Endothelial cell of umbilical vein (primary cell): ENCODE measurements at places on chromosomes 4 and X. TPM values are rescaled to one million over a fixed set of nuclear protein-coding genes. Genes with fewer than 3 reads are reported as not detected.

DNA sequence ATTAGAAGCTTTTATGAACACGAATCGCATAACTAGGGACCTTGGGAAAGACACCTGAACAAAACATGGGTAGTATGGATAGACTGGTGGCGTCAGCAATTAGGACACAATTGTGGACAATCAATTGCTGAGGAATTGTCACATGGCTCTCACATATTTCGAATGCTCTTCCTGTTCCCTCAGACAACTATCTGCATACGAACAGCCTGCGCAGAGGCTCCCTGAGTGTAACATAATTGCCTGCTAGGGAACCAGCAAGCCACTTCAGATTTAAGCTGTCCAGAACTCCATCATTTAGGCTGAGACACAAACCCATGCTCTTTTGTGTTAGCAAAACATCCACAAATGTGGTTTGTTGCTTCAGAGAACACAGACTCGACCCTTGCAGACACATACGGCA lies 160.8 kb downstream of the MGST2 start:
- H3K4me3 ChIP-seq = no peak overlapping the region
- H3K27ac ChIP-seq = no peak overlapping the region
- H3K36me3 ChIP-seq = no peaks in the 10 kb centered on the region

GRCh38 chr4:177369372-177369771 lies 59.7 kb downstream of the NEIL3 start:
- no peak overlapping the region for H3K4me3 ChIP-seq
- no peak for DNase-seq
- no peaks in the 10 kb centered on the region for H3K4me1 ChIP-seq
- peaks cover 2% of the 10 kb centered on the region for H3K27me3 ChIP-seq
- no peaks in the 10 kb centered on the region for H3K36me3 ChIP-seq

DNA sequence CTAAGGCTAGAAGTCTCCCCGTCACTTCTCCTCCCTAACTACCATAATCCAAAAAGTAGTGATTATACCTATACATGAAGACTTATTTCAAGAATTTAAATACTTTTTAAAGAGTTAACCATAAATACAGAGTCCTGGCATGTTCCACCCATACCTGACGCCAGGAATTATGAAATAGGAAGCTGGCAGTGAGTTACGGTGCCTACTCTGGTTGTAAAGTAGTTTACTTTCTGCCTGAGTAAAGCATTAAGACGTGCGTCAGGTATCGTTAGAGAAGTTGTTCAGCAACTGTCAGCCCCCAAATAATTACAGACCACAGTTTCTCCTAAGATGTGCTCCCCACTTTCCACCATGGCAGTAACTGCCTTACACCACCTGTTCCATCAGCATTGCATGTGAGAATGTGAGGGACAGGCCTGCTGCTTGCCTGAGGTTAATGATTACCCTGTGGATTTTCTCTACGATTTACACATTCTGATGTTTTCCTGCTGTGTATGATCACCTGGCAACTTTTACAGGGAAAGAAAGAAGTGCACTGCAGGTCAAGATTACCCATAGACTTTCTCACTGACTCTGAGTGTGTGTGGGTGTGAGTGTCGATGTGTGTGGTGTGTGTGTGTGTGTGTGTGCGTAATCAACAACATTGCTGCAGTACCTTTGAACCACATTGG lies 92.3 kb upstream of the SLC7A11 start:
- H3K27ac ChIP-seq = no peak overlapping the region
- H3K27me3 ChIP-seq = no peaks in the 10 kb centered on the region
- no peaks in the 10 kb centered on the region for H3K4me1 ChIP-seq
- H3K4me3 ChIP-seq = no peak overlapping the region
- no peak for DNase-seq

GRCh38 chr4:76211769-76212708 lies 1.6 kb downstream of the SCARB2 start:
- H3K27me3 ChIP-seq = no peaks in the 10 kb centered on the region
- peaks cover 44% of the 10 kb centered on the region for H3K4me1 ChIP-seq
- H3K27ac ChIP-seq = no peak overlapping the region
- H3K4me3 ChIP-seq = peak overlapping the region; percentile 94
- no peaks in the 10 kb centered on the region for H3K36me3 ChIP-seq

DNA sequence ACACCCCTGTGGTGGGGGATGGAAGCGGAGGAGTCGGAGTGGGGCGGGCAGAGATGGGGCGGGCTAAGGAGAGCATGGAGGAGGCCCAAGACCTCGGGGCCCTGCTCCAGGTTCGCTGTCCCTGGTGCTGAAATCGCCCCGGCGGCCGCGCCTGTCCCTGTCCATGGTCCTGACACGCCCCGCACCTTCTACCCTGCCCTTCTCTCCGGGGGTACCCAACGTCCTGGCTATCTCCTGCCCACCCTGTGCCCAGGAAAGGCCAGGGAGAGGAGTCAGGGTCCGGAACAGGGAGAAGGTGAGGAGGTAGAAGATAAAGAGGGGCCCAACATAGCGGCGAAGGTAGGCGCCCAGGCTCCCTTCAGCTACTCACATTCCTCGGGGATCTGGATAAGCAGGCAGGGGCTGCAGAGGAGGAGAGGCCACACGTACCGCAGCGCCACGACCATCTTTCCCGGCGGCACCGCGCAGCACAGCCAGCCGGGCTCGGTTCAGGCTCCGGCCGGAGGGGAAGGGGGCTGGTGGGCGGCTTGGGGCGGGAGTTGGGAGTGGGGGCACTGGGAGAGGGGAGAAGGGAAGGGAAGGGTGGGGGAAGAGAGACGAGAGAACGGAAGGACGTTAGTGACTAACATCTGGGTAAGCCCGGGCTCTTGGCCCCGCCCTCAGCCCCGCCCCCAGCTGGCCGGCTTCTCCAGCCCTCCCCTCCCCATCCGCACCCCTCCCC lies 10.4 kb downstream of the L1CAM start:
- no peak overlapping the region for H3K4me3 ChIP-seq
- H3K36me3 ChIP-seq = no peaks in the 10 kb centered on the region
- H3K27me3 ChIP-seq = peaks cover 5% of the 10 kb centered on the region
- DNase-seq = peak; percentile 39

DNA sequence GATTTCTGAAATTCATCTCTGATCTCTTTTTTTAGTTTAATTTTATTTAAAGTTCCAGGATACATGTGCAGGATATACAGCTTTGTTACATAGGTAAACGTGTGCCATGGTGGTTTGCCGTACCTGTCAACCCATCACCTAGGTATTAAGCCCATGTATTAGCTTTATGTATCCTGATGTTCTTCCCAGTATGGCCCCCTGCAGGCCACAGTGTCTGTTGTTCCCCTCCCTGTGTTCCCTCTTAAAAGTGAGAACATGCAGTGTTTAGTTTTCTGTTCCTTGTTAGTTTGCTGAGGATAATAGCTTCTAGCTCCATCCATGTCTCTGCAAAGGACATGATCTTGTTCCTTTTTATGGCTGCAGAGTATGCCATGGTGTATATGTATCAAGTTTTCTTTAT lies 153.2 kb downstream of the RAPGEF2 start:
- H3K36me3 ChIP-seq = no peaks in the 10 kb centered on the region
- no peak overlapping the region for H3K4me3 ChIP-seq
- peaks cover 7% of the 10 kb centered on the region for H3K4me1 ChIP-seq
- DNase-seq = no peak

GRCh38 chrX:50635817-50636365 lies 165.3 kb upstream of the DGKK start:
- peaks cover 26% of the 10 kb centered on the region for H3K36me3 ChIP-seq
- no peak overlapping the region for H3K27ac ChIP-seq
- no peak overlapping the region for H3K4me3 ChIP-seq
- H3K27me3 ChIP-seq = no peaks in the 10 kb centered on the region
- DNase-seq = no peak
- H3K4me1 ChIP-seq = peaks cover 54% of the 10 kb centered on the region

DNA sequence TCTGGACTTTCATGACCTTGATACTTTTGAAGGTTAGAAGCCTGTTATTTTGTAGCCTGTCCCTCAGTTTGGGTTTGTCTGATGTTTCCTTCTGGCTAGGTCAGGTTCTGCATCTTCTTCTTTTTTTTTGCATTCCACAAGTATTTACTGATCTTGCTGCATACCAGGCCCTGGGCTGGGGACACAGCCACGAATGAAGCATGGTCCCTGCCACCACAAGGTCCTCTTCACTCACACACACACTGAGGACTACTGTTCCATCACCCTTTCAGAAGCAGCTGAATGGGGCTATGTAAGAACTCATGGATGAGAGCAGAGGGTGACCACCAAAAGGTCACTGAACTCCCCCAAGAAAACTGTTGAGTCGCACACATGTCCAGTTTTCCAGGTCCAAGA lies 39.2 kb downstream of the USP11 start:
- no peaks in the 10 kb centered on the region for H3K36me3 ChIP-seq
- no peak overlapping the region for H3K27ac ChIP-seq
- H3K27me3 ChIP-seq = no peaks in the 10 kb centered on the region
- DNase-seq = no peak

GRCh38 chr4:165288639-165289422 lies 38.6 kb upstream of the MSMO1 start:
- no peaks in the 10 kb centered on the region for H3K4me1 ChIP-seq

DNA sequence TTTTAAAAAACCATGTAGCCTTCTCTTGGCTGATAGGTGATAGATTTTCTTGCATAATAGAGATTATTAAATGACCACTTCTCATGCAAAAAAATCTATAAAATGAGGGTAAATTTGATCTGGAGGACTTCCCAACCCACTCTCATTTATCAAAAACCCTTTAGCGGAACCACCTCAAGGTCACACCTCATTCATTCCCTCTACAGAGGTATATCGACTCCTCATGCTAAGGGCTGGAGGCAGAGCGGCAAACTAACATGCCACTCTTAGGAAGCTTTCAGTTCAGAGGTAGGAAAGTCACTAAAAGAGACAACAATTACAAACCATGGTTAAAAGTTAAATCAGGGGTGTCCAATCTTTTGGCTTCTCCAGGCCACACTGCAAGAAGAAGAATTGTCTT lies 90.0 kb downstream of the COX7B2 start:
- H3K4me1 ChIP-seq = no peaks in the 10 kb centered on the region
- no peak overlapping the region for H3K4me3 ChIP-seq
- H3K36me3 ChIP-seq = no peaks in the 10 kb centered on the region
- DNase-seq = no peak

DNA sequence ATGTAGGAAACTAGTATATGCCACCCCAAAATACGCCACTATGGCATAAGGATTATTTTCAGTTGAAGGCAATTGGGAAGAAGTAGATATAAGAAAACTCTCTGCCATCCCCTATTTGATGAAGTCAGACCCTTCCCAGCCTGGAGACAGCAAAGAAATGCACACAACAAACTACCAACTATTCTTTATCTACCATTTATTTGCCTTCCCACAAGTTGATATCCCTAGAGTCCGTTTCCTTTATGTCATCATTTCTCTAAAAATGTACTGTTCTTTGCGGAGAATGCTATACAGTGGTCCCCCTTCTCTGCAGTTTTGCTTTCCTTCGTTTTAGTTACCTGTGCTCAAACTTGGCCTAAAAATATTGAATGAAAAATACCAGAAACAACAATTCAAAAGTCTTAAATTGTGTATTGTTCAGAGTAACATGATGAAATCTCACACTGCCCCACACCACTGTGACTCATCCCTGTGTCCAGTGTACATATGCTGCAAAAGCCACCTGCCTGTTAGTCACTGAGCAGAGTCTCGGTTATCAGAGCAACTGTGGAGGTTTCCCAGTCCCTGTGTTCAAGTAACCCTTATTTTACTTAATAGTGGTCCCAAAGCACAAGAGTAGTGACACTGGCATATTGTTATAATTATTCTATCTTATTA lies 152.3 kb downstream of the WDFY3 start:
- peak; percentile 87 for DNase-seq
- no peak overlapping the region for H3K4me3 ChIP-seq
- no peaks in the 10 kb centered on the region for H3K27me3 ChIP-seq
- peak overlapping the region; percentile 18 for H3K27ac ChIP-seq
- H3K4me1 ChIP-seq = peaks cover 14% of the 10 kb centered on the region

GRCh38 chr4:104881136-104881886 lies 265.4 kb upstream of the TET2 start:
- H3K4me1 ChIP-seq = no peaks in the 10 kb centered on the region
- no peak for DNase-seq
- H3K36me3 ChIP-seq = no peaks in the 10 kb centered on the region

DNA sequence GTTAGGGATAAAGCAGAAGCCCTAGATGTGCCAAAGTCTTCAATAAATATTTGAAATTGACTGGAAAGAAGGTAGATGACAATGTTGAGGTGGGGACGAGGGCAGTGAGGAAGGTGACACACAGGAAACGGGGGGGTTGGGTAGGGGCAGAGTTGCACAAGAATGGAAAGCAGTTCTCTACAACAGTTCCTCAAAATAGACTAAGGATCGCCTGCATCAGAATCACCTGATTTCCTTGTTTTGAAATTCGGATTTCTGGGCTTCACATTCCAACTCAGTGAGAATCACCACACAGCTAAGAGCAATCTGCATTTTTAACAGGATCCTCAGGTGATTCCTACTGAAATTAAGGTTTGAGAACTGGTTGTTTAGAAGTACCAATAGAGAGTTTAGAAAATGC lies 70.6 kb downstream of the ARFIP1 start:
- no peak overlapping the region for H3K4me3 ChIP-seq
- H3K27me3 ChIP-seq = no peaks in the 10 kb centered on the region
- peaks cover 7% of the 10 kb centered on the region for H3K4me1 ChIP-seq
- H3K27ac ChIP-seq = no peak overlapping the region

- H3K36me3 ChIP-seq = no peaks in the 10 kb centered on the region
- H3K4me1 ChIP-seq = no peaks in the 10 kb centered on the region
- H3K27me3 ChIP-seq = no peaks in the 10 kb centered on the region
- H3K4me3 ChIP-seq = no peak overlapping the region
These were observed 224.5 kb upstream of the TENM3 start for GRCh38 chr4:182018691-182019090.

GRCh38 chrX:151419782-151420181 lies 22.8 kb downstream of the VMA21 start:
- no peak overlapping the region for H3K27ac ChIP-seq
- no peaks in the 10 kb centered on the region for H3K36me3 ChIP-seq
- no peak for DNase-seq
- H3K27me3 ChIP-seq = no peaks in the 10 kb centered on the region

GRCh38 chrX:63514569-63515080 lies 163.5 kb upstream of the SPIN4 start:
- no peak overlapping the region for H3K4me3 ChIP-seq
- H3K36me3 ChIP-seq = no peaks in the 10 kb centered on the region
- DNase-seq = no peak
- H3K4me1 ChIP-seq = no peaks in the 10 kb centered on the region

The ANKRD37 gene
- 4.2 and 5.8 TPM in 2 replicates for polyA plus RNA-seq

The GPAT3 gene
- polyA plus RNA-seq = 0.21 and 0.36 TPM in 2 replicates

The TRIM60 gene
- not detected in 2 replicates for polyA plus RNA-seq

The PRR32 gene
- not detected in 2 replicates for polyA plus RNA-seq

The STEEP1 gene
- 8.6 and 12.1 TPM in 2 replicates for polyA plus RNA-seq

The YY2 gene
- polyA plus RNA-seq = 0.59 and 0.86 TPM in 2 replicates

The CFAP47 gene
- 0.06 TPM in 1 of 2 replicates, not detected in the other for polyA plus RNA-seq

The MUC7 gene
- not detected in 2 replicates for polyA plus RNA-seq

The SPANXA2 gene
- not detected in 2 replicates for polyA plus RNA-seq

The MTM1 gene
- 2.3 and 2.4 TPM in 2 replicates for polyA plus RNA-seq
